ENCODE measurements at places on chromosomes 5 and 9.

- DNase-seq: no peak
Observed at GRCh38 chr9:113949571-113950078, 73.5 kb downstream of the ZNF618 start.

- no peak for DNase-seq
Observed at GRCh38 chr5:128196791-128197190, 113.2 kb downstream of the SLC12A2 start.

DNA sequence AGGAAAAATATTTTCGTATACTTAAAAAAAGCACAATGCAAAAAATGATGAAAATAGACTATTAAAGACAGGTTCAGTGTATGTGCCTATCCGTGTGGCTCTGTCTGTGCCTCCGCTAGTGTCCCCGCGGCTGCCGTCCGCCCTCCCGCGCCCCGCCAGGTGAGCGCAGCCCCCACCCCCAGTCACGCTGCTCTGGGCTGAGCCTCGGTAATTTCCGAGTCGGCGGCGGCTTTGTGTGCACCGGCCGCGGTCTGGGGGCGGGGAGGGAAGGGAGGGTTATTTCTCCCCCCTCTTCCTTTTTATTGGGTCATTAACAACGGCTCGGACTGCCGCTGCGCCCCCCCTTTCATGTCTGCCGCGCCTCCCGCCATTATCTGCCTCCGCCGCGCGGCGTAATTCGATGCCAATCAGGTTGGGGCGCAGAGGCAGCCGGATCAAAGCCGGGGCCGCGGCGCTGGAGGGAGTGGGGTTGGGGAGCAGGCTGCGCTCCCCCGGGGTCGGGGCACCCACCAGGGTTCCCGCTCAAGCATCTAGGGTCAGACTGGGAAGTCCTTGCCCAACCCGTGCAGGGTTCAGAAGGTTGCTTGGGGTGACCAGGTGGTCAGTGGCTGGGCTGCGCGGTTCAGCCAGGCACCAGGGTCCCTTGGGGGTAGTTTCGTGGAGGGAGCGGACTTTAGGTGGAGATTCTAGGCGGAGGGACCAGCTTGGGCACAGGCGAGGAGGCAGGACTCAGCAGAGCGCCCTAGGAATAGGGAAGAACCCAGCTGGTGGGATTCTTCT lies 39.5 kb upstream of the PSD2 start:
- DNase-seq: no peak

DNA sequence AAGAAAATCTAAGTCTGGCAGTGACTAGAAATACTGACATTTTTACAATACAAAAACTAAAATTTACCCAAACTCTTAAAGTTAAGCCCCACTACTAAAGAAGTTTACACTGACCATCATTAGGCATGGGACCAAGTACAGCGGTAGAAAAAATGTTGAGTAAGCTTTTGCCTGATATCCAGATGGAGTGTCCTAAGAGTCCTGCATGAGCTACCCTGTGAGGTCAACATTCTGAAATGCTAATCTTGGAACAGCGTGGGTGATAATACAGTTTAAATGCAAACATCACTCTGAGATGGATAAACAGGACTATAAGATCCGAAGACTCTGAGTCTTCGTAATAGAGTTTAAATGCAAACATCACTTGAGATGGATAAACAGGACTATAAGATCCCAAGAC lies 189.7 kb downstream of the DCP2 start:
- DNase-seq: no peak

GRCh38 chr9:134189470-134190231 lies 25.3 kb upstream of the RNU6ATAC start:
- DNase-seq: no peak

- no peak for DNase-seq
Observed at GRCh38 chr5:139686706-139687441, 38.7 kb downstream of the CXXC5 start.

GRCh38 chr9:133520121-133520835 lies 4.5 kb downstream of the MYMK start:
- DNase-seq: no peak

DNA sequence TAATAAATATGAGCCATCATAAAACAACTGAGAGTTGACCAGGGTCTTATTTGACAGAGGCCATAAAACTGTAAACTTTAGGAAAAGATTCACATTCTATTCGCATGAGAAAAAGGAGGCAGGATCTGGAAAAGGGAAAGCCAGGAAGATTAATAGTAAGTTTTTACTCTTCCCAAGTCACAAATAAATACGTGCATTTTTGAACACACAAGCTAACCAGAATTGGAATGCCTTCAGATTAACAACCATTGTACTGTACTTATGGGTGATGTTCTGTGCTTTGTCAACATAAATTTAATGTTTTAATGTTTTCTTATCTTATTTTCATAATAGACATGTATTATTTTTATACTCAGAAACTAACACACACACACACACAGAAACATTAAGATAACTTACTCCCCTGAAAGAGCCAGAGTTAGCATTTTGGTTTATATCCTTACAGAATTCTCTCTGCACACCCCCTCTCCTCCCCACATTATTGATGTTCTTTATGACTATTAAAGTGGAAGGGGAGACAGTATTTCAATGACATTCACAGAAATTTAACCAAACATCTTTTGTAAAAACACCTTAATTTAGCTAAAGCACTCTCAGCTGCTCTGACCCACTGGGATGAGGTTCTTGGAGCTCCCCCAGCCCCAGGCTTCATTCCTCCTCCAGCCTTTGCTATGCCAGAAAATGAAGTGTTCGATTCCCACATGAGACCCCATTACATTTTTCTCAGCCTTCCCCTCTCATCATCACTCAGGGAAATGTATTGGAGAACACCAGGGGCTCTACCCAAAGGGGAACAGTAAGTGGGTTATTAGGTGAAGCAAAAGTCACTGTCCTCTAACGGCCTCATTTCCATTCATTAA lies 155.5 kb downstream of the ESM1 start:
- DNase-seq: no peak

DNA sequence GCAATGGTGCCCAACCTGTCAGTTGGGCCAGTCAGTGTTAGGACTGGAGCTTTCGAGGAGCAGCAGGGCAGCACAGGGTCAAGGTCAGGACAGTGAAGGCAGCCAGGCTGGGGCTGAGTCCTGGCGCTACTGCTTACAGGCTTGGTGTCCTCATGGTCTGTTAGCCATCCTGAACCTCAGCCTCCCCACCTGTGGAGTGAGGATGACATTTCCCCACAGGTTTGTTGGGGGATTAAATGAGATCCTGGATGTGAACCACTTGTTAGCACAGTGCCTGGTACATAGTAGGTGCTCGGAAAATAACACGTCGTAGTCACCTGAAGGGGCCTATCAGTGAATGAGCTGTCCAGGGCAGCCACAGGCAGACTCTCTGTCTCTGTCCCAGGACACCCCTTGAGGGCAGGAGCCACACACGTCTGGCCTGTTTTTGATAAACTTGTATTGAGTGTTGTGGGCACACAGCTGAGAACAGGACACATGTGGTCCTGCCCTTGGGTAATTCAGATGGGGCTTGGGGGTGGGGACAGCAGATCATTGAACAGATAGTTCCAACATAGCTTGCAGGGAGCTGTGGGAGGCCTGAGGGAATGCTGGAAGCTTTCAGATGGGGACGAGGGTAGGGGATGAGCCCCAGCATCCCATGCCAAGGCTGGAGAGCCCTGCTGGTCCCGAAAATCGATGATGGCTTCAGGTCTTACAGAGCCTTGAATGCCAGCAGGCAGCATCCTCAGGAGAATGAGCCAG lies 69.3 kb downstream of the AMBP start:
- no peak for DNase-seq

- DNase-seq: no peak
Observed at GRCh38 chr5:175658299-175659145, 651 bp downstream of the HRH2 start.

DNA sequence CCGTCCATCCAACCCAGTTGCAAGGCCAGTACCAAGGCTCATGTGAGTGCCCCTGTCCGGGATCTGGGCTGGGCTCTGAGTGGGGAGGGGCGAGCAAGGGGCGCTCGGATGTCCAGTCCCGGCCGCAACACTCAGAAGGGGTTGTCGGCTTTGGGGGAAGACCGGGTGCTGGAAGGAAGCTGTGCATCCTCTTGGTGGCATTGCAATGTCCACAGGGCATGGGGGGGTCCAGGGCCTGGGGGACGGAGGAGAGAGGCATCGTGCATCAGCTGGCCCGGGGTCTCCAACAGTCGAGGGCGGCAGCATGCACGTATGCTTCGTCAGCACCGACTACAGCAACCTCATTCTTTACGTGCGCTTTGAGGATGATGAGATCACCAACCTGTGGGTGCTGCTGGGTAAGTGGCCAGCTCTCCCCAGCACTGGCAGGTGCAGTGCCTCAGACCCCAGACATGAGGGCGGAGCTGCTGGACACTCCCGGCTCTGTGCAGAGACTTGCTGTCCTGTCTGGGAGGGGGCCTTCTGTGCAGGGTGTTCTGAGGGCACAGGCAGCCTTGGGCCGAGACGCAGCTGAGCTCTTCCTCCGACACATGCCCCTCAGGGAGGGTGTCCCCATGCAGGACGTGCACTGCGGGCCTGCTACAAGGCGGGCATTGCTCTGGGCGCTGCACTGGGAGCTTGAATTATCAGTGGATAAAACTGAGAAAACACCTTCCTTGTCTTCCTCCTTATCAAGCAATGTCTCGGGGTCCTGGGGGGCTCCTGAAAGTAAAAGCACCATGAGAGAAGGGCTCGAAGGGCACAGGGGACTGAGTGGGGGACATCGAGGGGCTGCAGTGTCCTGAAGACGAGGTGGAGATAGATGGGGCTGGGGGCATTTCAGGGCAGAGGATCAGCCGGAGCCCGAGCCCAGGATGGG lies 22.5 kb downstream of the GLT6D1 start:
- DNase-seq: no peak

GRCh38 chr9:95574176-95574575 lies 57.4 kb upstream of the PTCH1 start:
- no peak for DNase-seq

DNA sequence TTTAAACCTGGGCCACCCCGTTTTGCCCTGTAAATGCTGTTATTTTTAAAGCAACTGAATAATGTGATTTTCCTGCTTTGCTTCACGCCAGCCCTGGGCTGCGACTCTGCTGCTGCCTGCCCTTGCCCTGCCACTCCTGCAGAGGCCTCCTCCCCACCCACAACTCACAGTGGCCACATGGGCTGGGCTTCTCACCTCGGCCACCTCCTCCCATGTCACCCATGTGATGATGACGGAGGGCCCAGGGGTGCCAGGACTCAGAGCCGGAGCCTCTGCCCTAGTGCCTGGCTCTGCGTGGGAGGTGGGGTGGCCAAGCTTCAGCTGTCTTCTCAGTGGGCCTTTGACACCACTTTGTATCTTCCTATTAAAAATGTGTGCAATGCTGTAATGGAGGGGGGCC lies 48.1 kb upstream of the NKD2 start:
- DNase-seq: no peak

DNA sequence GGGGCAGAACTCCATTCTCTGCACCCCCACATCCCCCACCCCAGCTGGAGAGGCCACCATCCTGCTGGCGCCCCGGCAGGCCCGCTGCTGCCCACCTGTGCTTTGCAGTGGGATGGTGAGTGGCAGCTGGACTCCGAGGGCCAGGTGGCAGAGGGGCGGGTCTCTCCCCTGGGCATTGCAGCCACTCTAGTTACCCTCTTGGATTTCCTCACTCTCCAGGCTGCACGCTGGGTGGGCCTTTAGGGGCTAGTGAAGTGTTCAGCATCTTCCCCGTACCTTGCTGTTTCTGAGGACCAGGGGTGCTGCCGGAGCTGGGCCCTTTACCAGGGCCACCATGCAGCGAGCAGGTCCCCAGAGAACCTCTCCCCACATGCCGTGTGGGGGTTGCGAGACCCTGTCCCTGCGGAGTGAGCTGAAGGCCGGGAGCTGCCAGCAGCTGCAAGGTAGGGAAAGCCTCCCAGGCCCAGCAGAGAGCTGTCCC lies 88.4 kb upstream of the SH3PXD2B start:
- DNase-seq: no peak

DNA sequence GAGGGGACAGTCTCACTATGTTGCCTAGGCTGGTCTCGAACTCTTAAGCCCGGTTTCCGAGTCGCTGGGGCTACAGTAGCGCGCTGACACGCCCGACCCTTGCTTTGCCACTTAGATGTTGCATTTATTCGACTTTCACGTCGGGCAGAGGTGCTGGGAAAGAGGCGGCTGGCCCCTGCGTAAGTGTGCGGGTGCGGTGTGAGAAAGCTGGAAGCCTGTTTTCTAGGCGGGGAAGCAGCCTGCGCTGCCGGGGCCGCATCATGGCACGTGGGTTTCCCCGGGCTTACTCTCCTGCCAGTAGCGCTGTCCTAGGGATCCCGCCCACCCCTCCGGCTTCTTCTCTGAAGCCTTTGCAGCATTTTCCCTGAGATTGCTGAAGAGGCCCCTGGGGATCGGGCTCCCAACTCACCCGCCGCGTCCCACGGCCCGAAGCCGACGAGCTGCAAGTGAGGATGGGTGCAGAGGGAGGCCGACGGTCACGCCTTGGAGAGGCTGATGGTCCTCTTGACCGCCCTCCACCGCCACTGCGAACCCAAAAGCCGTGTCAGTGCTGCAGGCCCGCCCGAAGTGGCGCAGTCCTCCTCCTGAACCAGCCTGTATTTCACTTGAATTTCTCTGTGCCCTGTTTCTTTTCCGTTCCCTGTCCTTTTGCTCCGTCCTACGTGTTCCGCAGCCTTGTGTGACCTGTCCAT lies 5.8 kb upstream of the TRIM41 start:
- DNase-seq: no peak

DNA sequence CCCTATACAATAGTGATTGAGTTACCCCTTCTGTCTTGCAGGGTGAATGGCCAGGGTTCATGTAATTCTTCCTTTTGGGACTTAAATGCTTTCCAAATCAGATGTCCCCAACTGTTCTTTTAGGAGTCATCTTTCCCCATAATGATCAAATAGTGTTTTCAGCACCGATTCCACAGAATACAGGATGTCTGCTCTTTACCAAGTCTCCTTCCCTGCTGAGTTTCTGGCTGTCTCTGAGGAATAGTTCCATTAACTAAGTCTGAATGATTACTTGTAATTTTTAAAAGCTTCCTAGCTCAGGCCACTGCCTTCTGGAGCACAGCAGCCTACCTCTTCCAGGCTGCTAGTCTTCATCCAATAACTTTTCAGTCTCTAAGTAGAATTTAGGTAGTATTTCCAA lies 630.7 kb upstream of the ZNF608 start:
- DNase-seq: no peak

GRCh38 chr5:157710882-157711281 lies 20.3 kb upstream of the THG1L start:
- DNase-seq: no peak

GRCh38 chr9:114212826-114213225 lies 57.5 kb downstream of the COL27A1 start:
- no peak for DNase-seq

DNA sequence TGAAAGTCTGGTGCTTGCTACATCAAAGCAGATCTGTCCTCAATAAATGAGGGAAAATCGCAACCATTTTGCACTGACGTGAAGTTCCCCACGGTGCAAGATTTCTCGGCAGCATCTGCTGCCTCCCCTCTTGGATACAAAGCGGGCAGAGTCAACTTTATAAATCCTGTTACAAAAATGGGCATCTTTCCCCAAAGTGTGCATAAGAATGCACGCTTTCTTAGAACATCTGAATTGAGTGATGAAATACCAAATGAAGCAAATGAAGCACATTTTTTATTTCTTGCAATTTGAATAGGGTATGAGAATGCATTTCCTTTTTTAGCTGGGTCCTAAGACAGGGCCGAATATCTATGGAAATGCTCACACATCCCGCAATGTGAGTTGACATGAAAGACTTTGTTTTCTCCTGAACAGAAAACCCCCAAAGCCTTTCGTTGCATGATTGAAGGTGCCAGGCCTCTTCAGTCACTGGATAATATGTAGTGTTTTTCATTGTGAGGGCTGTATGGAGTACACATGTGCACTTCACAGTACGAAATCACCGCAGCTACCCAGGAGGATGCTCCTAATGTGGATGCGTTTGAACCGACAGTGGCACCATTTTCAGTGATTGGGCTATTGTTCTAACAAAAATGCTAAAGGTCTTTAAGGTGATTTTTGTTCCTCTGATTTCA lies 19.6 kb upstream of the MAPKAP1 start:
- no peak for DNase-seq

GRCh38 chr5:90898326-90899013 lies 339.9 kb downstream of the ADGRV1 start:
- no peak for DNase-seq

All from stimulated activated CD8-positive, alpha-beta memory T cell treated with anti-CD3 and anti-CD28 coated beads, Interleukin-15, amount 100 ng/mL, for 1 hour (primary cell).